ENCODE measurements at places on chromosomes 3 and 15.

- no peak for DNase-seq
Observed at GRCh38 chr3:194773771-194774455, 88.2 kb downstream of the FAM43A start.

DNA sequence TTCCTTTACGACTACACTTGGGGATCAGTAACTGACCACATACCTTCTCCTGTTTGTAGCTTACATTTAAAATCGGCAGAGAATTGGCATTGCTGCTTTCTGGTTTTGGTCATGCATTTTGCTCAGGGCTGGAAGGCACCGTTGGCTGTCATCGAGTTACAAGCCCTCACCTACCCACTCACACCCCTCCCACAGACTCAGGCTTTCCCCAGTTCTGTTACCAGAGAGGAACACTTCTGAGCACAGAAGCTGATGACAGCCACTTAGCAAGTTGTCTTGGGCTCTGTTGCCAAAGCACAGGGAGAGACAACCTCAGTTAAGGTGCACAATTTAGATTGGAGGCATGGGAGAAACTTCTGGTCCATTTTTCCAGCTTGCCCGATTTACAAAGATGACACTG is 204.8 kb upstream of the TOPAZ1 start:
- DNase-seq = no peak

DNA sequence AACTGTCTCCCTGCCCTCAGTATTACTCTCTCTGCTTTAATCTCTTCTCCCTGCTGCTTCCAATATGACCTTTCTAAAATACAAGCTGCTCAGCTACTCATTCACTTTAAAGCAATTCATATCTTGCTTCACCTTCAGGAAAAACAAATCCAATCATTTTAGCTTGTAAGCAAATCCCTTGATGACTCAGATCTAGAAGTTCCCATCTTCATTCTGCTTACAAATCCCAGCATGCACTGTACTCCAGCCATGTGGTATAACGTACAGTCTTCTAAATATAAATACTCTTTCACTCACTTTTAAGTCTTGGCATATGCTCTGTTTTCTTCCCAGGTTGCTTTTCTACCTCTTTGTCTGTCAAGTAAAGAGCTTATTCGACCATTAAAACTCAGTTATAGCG is 1009.1 kb upstream of the SEMA6D start:
- DNase-seq = no peak

DNA sequence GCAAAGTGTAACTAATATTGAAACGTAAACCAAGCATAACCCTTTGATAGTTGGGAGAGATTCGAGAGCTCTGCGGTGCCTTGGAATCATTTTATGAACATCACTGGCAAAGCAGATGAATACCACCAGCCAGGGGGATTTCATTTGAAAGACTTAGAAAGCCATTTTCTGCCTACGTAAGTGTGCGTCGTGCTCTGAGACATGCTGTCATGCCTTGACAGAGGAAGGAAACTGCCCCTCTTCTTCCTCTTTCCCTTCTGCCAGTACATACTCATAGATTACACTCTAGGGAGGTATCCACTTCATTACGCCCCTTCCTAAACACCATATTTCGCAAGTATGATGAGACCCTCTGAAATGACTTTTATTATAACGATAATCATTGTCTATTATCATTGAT is 3.3 kb upstream of the MTHFS start:
- no peak for DNase-seq

GRCh38 chr3:79761441-79761840 is 6.4 kb downstream of the ROBO1 start:
- DNase-seq = no peak

DNA sequence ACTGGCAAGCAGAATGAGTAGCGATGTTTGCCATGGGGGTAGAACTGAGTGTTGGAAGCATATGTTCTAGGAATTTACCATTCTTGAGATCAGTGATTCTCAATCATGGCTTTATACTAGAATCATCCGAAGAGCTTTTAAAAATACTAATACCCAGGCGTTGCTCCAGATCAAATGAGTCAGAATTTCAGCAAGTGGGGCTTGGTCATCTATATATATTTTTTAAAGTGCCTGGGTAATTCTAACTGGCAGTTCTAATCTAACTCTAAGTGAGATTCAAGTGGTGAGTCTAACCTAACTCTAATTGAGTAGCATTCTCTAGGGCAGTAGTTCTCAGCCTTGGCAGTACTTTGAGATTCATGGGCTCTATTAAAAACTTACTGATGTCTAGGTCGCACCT is 20.8 kb downstream of the TM4SF1 start:
- DNase-seq = no peak

- no peak for DNase-seq
Observed at GRCh38 chr3:193971966-193972365, 164.0 kb upstream of the HES1 start.

DNA sequence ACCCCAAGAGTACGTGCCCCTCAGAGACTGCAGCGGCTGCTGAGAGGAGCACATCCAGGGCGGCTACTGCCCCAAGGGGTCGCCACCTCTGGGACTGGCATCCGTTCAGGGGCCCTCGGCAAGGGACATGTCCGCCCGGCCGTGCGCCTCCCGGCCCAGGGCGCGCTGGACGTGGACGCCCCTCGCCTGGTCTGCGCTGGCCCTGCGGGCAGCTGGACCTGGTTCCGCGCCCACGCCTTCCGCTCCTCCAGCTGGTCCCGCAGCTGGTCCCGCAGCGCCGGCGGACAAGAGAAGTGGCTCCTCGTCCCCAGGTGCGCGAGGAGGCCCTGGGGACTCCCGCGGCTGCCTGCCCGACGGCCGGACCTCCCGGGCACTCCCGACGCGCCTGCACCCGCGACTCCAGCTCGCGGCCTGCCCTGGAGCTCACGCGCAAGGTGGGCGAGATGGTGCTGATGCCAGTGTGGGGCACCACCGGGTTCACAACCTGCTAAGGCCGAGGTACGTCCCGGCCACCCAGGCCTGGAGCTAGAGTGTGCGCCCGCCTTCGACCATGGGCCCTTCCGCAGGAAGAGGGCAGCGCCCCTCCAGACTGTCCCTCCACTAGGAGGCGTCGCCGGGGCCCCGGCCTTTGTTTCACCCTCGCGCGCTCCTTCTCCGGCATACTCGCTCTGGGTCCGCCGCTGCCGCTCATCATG is 14.4 kb upstream of the GP9 start:
- no peak for DNase-seq

GRCh38 chr15:23516866-23517265 is 48.6 kb upstream of the MKRN3 start:
- no peak for DNase-seq

DNA sequence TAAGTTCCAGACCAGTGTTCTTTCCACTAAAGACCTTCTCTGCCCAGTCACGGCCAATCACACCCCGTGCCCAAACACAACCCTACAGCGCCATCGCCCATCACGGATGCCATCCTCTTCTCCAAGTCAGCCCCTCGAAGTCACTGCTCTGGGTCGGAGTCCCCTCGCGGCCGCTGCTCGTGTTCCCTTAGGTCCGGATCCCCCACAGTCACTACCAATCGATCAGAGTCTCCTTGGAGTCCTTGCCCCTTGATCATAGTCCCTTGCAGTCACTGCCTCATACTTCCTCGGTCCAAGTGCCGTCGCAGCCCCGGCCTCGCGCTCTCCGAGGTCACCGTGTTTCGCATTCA is 461 bp downstream of the PCYT1A start:
- no peak for DNase-seq

DNA sequence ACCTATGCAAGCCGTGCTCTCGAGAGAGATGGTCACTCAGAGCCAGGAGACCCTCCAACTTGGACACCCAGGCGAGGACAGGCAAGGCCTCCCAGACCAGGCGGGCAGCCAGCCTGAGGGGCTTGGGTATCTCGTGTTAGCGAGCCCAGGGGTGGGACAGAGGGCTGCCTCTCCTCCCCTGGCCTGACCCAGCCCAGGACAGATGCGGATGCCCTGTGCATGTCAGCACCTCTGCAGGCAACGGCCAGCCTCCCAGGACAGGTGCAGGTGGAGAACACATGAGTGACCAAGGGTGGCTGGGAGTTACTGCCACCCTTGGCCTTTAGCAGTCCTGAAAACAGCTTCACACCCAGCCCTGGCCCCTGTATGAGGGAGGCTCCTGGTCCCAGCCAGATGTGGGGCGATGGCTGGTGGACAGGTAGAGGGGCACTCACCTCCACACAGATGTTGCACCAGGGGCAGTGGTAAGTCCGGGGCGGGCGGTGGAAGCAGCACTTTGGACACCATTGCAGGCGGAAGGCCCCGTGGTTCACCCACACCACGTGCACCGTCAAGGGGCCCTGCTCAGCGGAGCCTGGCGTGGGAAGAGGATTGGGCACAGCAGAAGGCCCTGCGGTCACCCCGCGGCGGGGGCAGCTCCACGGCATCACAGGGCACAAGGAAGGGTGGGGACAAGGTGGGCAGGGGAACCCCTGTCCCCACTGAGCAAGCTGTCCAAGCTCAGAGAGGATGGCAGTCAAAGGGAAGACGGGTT is 2.1 kb downstream of the ZDHHC19 start:
- no peak for DNase-seq

DNA sequence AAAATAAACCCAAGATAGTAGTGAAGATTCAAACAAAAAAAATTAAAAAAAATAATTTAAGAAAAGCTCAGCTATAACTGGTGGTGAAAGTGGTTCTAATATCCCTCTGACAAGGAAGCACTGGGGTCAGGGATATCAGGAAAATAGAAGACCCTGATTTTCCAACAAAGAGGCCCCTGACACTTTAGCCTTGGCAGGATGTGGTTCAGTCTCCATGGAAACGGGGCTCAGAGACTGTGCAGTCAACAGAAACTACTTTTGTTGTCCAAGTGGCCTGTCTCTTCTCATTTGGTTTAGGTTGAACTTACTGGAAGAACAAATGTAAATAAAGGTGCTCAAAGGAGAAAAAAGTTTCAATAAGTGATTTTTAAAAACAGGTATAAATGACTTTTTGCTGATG is 27.2 kb downstream of the INTS14 start:
- DNase-seq = no peak

DNA sequence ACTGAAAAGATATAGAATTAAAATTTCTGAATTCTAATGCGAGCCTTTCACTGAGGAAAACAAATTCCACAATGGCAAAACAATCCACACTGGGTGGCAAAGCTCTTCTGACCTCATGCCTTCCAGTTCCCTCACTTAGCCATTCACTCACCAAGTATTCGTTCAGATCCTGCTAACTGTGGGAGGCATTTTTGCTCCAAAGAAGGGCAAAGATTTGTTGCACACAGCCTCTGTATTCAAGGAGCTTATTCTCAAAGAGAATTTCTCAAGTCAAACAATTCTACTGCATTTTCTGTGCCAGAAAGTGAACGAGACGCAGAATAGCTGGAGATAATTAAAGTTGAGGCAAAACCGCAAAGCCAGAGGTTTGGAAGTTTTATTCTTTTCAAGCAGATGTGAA is 77.3 kb downstream of the CPNE4 start:
- peak; percentile 11 for DNase-seq

DNA sequence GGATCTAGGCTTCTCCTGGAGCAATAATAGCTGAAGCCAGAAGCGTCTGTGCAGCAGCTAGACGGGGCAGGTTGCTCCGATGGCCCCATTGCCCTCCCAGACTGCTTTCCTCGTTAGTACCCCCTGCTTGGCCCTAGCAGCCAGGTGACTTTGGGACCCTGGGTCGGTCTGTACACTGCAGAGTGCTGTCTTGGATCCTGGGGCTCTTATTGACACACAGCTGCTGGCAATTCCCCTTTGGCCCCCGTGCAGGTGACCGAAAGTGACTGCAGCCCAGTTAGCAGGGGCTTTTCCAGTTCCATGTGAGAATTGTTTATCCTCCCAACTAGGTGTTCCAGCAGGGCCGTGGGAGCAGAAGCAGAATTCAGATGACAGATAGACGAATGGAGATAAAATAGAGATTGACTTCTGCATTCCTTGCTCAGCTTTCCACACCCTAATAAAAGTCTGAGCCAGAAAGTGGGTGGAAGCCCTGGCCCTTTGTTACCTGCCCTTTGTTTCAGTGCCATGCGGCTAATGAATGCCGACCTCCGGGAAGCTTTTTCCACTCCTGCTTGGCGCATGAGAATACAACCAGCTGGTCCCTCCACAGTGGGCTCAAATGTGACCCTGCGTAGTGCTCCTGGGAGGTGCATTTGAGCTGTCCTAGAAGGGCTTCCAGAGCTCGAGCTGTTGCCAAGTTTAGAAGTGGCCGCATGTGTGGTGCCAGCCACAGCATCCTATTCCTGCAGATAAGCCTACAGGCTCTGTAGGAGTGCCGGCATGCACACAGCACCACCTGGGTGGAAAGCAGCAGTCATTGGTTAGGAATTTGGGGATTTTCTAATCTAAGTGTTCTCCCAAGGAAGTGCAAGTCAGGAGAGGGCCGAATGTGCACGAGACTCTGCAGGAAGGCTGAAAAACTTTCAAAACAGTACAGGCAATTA is 94.4 kb downstream of the SLCO3A1 start:
- no peak for DNase-seq

- no peak for DNase-seq
Observed at GRCh38 chr15:88395872-88396781, 71.1 kb downstream of the MRPL46 start.

DNA sequence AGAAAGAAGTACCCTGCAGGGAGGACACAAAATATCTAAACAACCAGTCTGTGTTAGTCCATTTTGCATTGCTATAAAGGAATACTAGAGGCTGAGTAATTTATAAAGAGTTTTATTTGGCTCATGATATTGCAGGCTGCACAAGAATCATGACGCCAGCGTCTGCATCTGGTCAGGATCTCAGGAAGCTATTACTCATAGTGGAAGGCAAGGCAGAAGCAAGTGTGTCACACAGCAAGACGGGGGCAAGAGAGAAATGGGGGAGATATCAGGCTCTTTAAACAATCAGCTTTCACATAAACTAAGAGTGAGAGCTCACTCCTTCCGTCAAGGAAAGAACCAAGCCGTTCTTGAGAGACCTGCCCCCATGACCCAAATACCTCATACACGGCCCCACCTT is 614.8 kb downstream of the ZIC1 start:
- peak; percentile 53 for DNase-seq

DNA sequence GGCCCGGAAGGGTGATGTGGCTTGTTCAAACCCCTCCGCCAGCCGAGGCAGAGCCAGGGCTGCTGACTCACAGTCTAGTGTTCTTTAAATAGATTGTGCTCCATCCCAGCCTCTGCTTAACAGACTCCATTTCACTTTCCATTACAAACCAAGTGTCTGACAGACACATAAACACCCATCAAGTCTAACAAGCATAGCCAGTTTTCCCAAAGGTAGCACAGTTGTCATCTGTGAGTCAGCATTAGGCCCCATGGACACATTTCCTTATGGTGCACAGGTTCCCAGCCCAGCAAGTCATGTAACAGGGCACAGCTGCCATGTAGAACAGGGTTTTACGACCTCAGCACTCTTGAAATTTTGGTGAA is 109.9 kb upstream of the RAP2B start:
- DNase-seq = peak; percentile 78

GRCh38 chr3:165984589-165984988 is 147.4 kb upstream of the BCHE start:
- DNase-seq = no peak
